Peyer's patch (tissue), 4 donors: ENCODE measurements at places on chromosomes 12 and 14. TPM values are rescaled to one million over a fixed set of nuclear protein-coding genes. Genes with fewer than 3 reads are reported as not detected.

CYP46A1 gene
- 0.13 TPM for total RNA-seq

DIABLO gene
- 64.1 TPM for total RNA-seq

CMKLR1 gene
- 1.1 TPM for total RNA-seq

SOCS4 gene
- total RNA-seq: 18.2 TPM

TCL1B gene
- not detected for total RNA-seq

MYBPC1 gene
- total RNA-seq: 19.4 TPM

ETFBKMT gene
- 4.1 TPM for total RNA-seq

WSCD2 gene
- total RNA-seq: not detected

LIN52 gene
- total RNA-seq: 14.0 TPM

PIANP gene
- not detected for total RNA-seq

CIT gene
- 32.9 TPM for total RNA-seq

KLHL33 gene
- not detected for total RNA-seq

SSPN gene
- 3.0 TPM for total RNA-seq

PIP4K2C gene
- 42.4 TPM for total RNA-seq

EXOC3L4 gene
- 20.6 TPM for total RNA-seq

EXOC5 gene
- total RNA-seq: 35.8 TPM

NRXN3 gene
- 10.2 TPM for total RNA-seq

SLCO1B1 gene
- not detected for total RNA-seq

NID2 gene
- 8.6 TPM for total RNA-seq

PAPOLA gene
- 179 TPM for total RNA-seq

GALC gene
- total RNA-seq: 43.8 TPM

RPS6KL1 gene
- 8.3 TPM for total RNA-seq

LGR5 gene
- 5.1 TPM for total RNA-seq

MYO1A gene
- total RNA-seq: 737 TPM

ATXN7L3B gene
- total RNA-seq: 17.3 TPM

RASSF9 gene
- total RNA-seq: 1.4 TPM

KRT82 gene
- not detected for total RNA-seq

AICDA gene
- total RNA-seq: 1.8 TPM

AMDHD1 gene
- 1.7 TPM for total RNA-seq

SDSL gene
- 12.5 TPM for total RNA-seq

GPR135 gene
- 2.8 TPM for total RNA-seq

GPR137C gene
- total RNA-seq: 1.7 TPM

PTCSC3 gene
- not detected for total RNA-seq

TMPO gene
- total RNA-seq: 74.6 TPM

KANSL2 gene
- total RNA-seq: 106 TPM

OR6C2 gene
- total RNA-seq: not detected

KRT73 gene
- not detected for total RNA-seq

LRRC10 gene
- not detected for total RNA-seq

KRT79 gene
- not detected for total RNA-seq

KRT78 gene
- not detected for total RNA-seq

A2M gene
- total RNA-seq: 97.1 TPM

FAIM2 gene
- 4.7 TPM for total RNA-seq

CFAP251 gene
- total RNA-seq: 0.95 TPM

APOF gene
- not detected for total RNA-seq

VPS33A gene
- total RNA-seq: 18.2 TPM

COX6A1 gene
- total RNA-seq: 1,087 TPM

ABHD12B gene
- total RNA-seq: not detected

STAC3 gene
- 1.9 TPM for total RNA-seq

OLR1 gene
- not detected for total RNA-seq

CRIP1 gene
- total RNA-seq: 33.8 TPM

HCAR2 gene
- total RNA-seq: not detected

RAP1B gene
- total RNA-seq: 155 TPM

PTMS gene
- total RNA-seq: 52.6 TPM

C12orf54 gene
- not detected for total RNA-seq

MLH3 gene
- 53.3 TPM for total RNA-seq

PLD4 gene
- total RNA-seq: 1.7 TPM

PRDM4 gene
- total RNA-seq: 61.6 TPM
